Activated naive CD4-positive, alpha-beta T cell treated with anti-CD3 and anti-CD28 coated beads, Interleukin-2, amount 10 ng/mL, durations not matched to agents 7 days and 5 days (primary cell): ENCODE measurements at places on chromosomes 12 and 14.

GRCh38 chr14:72545411-72546311, 348.2 kb downstream of the DPF3 start:
- no peak for DNase-seq

- DNase-seq = no peak
Observed at GRCh38 chr12:14367040-14367661, 1.7 kb downstream of the ATF7IP start.

DNA sequence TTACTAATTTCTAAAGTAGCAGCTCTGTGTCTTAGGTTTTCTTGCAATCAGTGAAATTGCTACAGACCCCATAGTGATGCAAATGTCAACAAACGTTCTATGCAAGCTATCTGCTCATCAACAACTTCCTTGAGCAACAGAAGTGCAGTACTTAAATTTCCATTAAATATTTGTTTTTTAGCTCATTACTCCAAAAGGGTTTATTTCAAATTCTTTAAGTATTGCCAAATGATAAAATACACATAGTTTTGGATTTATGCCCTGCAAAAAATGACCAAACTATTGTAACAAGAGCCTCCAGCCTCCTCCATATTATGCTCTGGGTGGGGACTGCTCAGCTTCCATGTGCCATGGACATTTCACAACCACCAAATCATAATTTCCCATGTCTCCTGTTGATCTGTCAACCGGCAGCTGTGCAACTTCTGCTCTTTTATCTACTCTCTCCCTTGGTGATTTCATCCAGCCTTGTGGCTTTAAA, 4.4 kb downstream of the BDKRB1 start:
- no peak for DNase-seq

DNA sequence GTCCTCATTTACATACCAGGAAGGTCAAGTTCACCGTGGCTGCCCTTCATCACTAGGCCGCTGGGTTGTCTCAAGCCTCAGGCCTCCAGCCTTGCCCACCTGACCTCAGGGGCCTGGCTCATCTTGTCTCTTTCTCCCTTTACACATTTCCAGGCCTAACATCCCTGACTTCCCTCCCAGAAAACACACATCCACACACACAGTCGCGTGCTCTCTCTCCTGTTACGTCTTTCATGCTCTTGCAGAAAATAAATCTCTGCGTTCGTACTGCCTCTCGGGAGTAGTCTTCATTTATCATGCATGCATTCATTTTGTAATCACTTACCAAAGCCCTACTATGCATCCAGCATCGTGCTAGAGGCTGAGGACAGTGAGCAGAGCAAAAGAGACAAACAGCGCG, 220.0 kb upstream of the PWP1 start:
- no peak for DNase-seq

- DNase-seq = no peak
Observed at GRCh38 chr12:62693376-62694050, 226.9 kb downstream of the MON2 start.

GRCh38 chr12:70806827-70807226, 113.7 kb downstream of the PTPRR start:
- DNase-seq = no peak

GRCh38 chr12:10341892-10342509, 34.3 kb downstream of the KLRD1 start:
- no peak for DNase-seq

GRCh38 chr14:79093531-79093930, 923.4 kb downstream of the NRXN3 start:
- DNase-seq = no peak

DNA sequence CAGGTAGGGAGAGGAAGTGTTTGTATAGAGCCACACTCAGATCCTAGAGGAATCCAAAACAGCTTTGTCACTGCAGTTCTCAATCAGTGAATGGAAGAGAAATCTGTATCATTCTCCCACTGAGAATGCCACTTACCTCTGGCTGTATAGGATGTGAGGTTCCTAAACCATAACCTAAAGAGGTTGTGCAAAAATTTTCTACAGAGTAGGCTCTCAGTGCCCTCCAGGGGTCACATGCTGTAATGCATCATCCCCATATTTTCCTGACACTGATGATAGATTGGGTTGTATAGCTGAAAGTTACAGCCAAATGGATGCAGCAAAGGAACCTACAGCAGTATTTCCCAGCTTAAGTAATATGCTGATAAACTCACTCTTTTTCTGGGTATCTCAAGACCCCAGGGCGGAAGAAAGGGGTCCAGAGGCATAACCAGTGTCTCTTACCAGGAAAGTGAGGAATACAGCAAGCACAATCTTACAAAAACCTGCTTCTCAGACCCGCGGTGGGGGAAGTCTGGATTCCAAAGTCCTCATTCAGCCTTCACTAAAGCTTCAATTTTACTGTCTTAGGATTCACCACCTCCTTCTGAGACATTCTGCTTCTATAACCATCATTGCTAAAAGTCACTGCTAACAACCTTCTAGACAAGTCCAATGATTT, 3.8 kb downstream of the BCDIN3D start:
- DNase-seq = peak; percentile 63

DNA sequence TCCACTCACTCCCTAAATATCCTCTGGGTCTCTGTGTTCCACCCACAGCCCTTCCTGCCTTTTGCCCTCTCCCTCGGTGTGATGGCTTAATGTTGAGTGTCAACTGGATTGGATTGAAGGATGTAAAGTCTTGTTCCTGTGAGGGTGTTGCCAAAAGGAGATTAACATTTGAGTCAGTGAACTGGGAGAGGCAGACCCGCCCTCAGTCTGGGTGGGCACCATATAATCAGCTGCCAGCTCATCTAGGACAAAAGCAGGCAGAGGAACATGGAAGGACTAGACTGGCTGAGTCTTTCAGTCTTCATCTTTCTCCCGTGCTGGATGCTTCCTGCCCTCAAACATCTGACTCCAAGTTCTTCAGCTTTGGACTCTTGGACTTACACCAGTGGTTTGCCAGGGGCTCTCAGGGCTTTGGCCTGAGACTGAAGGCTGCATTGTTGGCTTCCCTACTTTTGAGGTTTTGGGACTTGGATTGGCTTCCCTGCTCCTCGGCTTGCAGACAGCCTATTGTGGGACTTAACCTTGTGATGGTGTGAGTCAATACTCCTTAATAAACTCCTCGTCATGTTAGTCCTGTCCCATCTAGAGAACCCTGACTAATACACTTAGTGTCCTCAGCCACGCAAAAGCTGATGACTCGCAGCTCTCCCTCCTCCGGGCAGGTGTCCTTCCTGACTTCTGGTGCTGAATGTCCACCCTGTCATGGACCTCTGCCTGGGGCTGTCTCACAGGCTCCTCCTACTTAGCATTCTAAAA, 5.9 kb downstream of the DGLUCY start:
- DNase-seq = no peak

DNA sequence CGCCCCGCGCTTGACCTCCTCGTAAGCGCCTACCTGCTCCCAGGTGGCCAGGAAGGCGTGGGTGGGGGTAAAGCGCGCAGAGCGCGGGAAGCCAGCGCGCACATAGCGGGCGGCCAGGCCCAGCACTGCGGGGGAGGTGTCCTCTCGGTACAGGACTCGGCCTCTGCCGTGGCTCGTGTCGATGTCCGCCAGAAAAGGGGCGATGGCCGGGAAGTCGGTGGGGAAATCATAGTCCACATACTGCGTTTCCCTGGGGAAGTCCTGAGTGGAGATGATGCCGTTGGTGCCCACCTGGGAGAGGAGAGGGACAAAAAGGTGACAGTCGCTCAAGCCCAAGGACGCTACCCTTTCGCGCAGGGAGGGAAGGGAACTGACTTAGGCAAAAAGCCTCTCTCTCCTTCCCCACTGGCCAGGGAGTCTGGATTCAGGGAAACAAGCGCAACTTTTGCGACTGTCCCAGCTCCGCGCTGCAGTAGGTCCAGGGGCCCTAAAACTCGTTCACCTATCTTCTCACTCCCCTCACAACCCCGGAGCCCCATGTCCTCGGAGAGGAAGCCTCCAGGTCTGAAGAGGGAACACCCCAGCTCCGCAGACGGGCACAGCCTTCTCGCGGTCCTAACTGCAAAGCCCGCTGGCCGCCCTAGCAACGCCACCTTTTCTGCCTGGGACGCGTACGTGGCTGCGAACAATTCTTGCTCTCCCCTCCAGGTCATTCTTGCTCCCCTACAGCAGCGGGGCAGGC, 815 bp downstream of the NID2 start:
- DNase-seq = peak; percentile 33

GRCh38 chr12:1913377-1914113, 4.9 kb downstream of the CACNA2D4 start:
- peak; percentile 13 for DNase-seq

DNA sequence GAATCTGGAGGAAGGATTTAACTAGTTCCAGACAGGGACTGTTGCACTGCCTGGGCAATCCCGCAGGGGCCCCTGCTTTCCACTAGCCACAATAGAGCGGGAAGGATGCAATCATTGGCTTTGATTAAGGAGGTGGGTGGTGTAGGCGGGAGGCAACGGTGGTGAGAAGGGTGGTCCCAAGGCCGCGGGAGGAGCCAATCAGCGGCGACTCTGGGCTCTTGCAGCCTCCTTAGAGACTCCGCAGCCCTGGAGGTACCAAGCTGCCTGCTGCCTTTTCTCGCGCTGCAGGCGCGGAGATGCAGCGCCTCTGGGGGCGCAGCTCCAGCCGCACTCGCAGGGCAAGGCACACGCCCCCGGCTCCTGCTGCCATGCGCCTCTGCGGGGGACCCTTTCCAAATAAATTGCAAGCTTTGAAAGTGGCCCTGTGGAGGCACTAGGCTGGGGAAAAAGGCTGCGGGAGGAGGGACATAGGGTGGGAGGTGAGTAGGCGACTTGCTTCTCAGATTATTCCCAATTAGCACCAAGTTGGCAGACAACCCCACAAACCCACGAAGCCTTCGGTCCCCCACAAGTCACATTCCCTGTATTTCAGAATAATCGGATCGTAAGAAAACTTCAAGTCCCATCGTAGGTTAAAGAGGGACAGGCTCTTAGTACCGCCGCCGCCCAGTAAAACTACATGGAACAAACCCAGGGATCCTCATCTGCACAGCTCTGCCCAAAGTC, 858 bp upstream of the KCNA1 start:
- DNase-seq = no peak

DNA sequence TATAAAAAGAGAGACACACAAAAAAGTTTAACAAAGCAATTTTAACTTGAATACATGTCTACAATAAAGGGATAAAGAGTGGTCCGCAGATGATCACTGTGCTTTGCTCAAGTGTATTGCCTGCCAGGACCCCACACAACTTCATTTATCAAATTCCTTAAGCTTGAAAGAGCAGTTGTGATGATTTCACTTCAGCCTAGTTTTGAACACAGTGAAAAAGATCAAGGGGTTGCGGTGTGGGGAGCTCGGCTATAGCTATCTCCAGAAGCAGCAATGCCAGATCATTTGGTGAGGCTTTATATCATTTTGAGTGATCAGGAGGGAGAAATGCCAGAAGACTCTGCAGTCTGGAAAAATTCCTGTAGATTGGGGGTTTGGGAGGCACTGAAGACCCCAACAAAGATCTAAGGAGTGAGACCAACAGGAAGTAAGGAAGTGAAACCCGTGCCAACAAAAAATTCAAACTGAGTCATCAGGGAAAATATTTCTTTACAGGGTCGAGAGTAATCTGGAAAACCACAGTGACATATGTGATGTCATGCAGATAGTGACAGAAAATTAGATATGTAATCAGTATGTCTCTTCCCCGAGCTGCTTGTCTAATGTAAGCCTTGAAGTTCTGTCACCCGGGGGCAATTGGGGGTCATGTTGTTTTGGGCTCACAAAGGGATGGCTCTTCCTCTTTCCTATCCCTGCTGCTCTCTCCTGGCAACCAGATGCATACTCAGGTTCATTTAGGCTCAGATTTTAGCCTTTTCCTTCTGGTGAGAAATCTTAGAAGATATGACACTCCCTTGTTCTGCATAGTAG, 221.8 kb downstream of the MSRB3 start:
- DNase-seq = no peak

DNA sequence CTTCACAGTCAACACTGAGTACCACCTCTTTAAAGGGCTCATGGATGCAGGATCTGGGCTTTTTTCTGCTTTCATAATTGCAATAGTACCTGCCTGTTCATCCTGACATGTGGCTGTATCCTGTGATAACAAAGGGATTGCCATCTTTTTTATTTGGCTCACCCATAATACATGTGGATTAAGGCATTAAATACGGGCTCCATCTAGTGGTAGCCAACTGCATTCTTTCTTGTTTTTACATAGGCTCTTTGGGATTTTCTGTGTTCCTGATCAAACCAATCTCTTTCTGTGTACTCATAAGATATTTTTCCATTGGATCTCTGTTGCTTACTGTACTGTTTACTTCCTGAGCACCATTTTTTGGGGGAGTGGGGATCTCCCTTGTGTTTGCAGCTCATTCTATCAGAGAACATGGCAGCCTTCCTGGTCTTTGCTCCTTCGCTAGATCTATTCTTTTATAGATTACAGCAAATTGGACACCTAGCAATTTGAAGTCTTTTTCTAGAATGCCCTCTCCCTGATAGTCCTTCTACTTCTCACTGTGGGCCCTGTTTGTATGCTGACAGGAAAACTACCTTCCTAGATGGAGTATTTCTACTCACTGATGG, 723.4 kb upstream of the MDGA2 start:
- no peak for DNase-seq

DNA sequence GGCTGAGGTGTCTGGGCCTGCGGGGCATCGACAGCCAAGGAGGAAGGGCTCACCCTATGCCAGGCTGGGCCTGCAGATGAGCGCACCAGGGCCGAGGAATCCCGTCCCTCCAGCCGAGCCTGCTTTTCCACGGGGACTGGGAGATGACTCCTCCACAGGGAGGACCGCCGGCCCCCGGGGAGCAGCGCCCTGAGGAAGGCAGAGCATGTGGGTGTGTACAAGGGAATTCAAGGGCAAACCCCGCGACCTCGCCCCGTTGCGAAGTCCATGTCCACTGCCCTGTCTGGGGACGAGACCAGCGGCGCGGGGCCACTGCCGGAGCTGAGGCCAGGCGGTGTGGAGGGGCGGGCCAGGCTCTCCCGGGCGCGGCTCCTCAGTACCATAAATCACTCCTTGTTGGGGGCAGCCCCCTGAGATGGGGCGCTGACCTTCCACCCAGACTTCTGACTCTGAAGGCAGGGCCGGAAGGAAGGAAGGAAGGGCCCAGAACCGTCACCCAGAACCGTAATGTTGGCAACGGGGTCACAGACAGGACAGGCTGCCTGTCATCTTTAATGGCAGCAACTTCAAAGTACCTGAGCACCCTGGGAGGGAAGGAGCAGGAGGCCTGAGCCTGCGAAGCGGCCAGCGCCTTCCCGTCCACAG, 52.5 kb downstream of the RNF34 start:
- DNase-seq = no peak

DNA sequence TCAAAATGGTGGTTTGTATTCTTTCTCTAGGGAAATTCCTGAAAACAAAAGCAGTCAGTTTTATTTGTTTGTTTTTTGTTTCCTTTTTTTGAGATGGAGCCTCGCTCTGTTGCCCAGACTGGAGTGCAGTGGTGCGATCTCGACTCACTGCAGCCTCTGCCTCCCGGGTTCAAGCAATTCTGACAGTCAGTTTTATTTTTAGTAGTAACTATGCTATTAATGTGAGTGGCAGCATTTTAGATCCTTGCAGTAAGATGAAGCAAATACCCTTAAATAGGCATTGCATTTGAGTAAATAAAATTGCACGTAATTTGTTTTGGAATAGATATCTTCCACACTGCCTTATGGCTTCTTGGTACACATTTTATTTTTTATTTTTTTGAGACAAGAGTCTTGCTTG, 23.6 kb downstream of the YY1 start:
- DNase-seq = no peak

GRCh38 chr12:51850965-51851299, 2.4 kb upstream of the FIGNL2 start:
- no peak for DNase-seq
